ENCODE measurements at places on chromosomes 13 and 19. TPM values are rescaled to one million over a fixed set of nuclear protein-coding genes. Genes with fewer than 3 reads are reported as not detected.
A peak's percentile ranks its signal among the peaks of the same experiment; 100 is the strongest.

GRCh38 chr13:48567515-48568369 is 34.9 kb upstream of the RCBTB2 start:
- DNase-seq: no peak

Gene CEACAM7
- total RNA-seq: not detected

- peak; percentile 23 for DNase-seq
These were observed 234.9 kb downstream of the TUBA3C start for GRCh38 chr13:18946738-18947137.

DNA sequence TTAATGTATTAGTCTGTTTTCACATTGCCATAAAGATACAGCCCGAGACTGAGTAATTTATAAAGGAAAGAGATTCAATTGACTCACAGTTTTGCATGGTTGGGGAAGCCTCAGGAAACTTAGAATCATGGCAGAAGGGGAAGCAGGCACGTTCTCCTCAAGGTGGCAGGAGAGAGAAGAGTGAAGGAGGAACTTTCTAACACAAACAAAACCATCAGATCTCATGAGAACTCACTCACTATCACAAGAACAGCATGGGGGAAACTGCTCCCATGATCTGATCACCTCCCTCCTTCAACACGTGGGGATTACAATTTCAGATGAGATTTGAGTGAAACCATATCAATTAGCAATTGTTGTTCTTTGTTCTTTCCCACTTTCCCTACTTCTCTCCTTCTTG is 689.0 kb upstream of the SLITRK1 start:
- DNase-seq: no peak

Gene ZNF888
- 1.9 TPM for total RNA-seq

DNA sequence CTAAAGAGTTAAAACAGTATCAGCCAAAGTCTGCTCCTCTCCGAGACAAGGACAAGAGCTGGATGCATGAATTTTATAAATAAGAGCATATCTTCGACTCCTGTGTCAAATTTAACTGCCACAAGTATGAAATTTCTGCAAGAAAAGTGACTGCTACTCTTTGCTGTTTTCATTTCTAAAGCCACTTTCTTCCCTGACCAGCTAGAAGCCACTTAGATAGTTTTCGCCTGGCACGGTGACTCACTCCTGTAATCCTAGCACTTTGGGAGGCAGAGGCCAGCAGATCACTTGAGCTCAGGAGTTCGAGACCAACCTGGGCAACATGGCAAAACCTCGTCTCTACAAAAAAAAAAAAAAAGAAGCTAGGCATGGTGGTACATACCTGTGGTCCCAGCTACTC is 61.3 kb downstream of the ENOX1 start:
- no peak for DNase-seq

GRCh38 chr13:39407138-39407537 is 195.9 kb downstream of the LHFPL6 start:
- no peak for DNase-seq

GRCh38 chr13:25147638-25148401 is 24.3 kb downstream of the AMER2 start:
- no peak for DNase-seq

DNA sequence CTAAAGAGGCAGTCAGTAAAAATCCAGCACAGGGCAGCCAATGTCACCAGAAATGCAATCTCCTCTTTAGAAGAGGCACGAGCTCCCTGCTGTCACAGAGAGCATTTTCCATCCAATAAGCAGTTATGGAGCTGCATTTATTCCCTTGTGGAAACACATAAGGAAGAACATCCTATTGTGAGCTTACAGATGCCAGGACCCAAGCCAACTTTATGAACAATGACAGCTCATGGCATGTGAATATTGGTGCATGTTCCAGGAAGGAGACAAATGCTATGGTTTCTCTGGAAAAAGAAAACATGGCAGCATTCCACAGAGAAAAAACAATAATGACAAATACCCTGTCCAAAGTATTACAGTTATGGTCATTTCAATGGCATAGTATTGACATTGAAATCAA is 955.6 kb downstream of the UQCRFS1 start:
- DNase-seq: no peak

Gene C19orf33
- not detected for total RNA-seq

Gene CYP4F3
- not detected for total RNA-seq

DNA sequence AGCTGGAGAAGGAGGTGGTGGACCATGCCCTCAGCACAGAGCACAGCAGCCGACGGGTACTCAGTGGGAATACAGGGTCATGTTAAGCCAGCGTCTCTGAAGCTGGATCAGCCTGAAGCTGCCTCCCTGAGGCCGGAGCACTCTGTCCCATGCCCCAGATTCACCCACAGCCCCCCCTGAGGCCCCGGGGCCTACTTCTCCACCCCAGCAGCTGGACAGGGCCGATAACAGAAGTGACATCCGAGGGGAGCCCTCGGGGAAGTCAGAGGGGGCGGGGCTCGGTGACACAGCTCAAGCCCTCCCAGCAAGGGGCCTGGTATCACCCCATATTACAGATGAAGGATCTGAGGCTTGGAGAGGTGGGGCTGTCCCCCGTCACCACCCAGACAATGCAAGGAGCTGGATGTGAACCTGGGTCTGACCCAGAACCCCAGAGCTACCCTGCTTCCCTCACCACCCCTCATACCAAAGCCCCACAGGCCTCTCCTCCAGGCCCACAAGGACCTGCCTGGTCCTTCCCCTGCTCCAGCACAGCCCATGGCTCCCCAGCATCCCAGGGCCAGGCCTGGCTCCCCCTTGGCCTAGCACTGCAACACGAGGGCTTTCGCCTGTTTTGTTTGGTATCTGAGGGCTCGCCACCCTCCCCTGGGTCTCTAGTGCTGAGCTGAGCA is 5.7 kb downstream of the R3HDM4 start:
- DNase-seq: no peak

DNA sequence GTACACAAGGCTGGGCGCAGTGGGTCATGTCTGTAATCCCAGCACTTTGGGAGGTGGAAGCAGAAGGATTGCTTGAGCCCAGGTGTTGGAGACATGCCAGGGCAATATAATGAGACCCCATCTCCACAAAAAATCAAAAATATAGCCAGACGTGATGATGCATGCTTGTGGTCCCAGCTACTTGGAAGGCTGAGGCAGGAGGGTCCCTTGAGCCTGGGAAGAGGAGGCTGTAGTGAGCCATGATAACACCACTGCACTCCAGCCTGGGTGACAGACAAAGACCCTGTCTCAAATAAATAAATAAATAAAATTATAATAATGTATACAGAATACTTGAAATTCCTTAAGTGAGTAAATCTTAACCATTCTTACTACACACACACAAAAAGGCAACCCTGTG is 127.7 kb downstream of the SPRY2 start:
- DNase-seq: no peak

Gene ZNRF4
- not detected for total RNA-seq

DNA sequence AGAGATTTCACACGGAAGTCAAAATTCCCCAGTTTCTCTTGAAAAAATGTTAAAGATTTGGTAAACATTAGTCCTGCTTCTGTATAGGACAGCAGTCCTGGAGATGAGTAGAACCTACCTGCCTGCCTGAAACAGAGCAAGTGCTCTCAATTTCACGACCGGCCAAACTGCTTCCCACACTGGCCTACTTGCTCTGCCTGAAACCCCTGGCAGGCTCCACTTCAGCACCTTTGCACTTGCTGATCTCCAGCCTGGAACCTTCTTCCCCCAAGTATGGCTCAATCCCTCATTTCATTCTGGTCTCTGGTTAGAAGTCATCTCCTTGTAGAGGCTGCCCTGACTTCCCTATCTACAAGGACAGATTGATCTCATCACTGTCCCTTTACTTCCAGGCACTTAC is 271.4 kb downstream of the DLEU7 start:
- no peak for DNase-seq

- DNase-seq: no peak
These were observed 5.8 kb upstream of the OPA3 start for GRCh38 chr19:45590300-45591003.

GRCh38 chr13:59144700-59145099 is 1019.0 kb downstream of the DIAPH3 start:
- DNase-seq: no peak

Data from right cardiac atrium (tissue), 5 donors.